ENCODE measurements at places on chromosomes 6 and 20. TPM values are rescaled to one million over a fixed set of nuclear protein-coding genes. Genes with fewer than 3 reads are reported as not detected.

CAGE1 gene
- not detected for total RNA-seq

SPAG4 gene
- total RNA-seq, result 6.8 TPM

MEP1A gene
- total RNA-seq, result not detected

GRCh38 chr6:32852844-32853540 lies 512 bp downstream of the TAP1 start:
- DNase-seq, result peak; percentile 63

- DNase-seq, result no peak
Measured at GRCh38 chr20:33677991-33678702, 3.9 kb upstream of the NECAB3 start.

DNA sequence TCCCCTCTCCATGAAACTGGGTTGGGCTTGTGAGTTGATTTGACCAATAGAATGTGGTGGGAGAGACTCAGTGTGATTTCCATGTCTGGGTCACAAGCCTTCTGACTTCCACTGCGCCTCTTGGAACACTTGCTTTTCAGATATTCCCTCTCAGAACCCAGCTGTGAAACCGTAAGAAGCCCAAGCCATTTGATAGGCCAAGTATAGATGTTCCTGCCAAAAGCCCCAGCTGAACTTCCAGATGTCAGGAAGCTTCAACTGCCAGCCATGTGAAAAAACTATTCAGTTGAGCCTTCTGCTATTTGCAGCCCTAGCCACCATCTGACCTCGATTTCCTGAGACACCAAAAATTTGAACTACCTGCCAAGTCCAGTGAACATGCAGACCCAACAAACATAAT lies 387.8 kb upstream of the GJE1 start:
- DNase-seq, result no peak

DNA sequence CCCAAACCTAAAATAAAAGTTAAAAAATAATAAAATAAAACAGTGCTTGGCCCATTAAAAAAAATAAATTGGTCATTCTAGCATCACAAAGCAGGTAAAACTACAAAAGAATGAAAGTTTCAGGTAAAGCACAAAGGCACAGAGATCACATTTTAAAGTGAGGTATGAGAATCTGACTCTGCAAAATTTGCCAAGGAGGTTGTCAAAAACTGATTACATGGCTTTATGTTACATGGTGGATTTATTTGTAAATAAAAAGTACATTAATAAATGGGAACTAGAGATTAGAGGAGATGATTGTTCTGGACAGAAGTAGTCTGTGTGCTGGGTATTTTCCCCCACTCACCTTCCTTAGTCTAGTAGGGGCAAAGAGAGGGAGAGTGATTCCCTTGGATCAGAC lies 24.2 kb upstream of the ATXN1 start:
- DNase-seq, result no peak

GRCh38 chr20:16451001-16451400 lies 122.2 kb downstream of the KIF16B start:
- DNase-seq, result no peak

- no peak for DNase-seq
Measured at GRCh38 chr20:14711652-14712051, 374.2 kb upstream of the FLRT3 start.

DNA sequence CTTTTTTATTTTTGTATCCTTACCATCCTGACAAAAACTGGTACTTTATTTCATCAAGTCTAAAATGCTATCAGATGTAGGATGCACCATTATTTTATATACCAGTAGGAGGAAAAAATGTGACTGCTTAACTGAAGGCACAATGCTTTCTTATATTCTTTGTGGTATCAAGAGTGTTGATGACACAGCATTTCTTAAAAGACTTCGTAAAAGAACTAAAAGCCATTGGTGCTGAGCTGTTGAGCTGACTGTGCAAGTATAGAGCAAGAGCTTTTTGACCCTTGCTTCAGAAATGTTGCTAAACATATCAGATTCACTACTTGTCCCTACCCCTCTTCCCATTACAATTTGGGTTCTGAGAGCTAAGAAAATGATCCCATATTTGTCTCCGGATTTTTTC lies 17.5 kb downstream of the SF3B5 start:
- DNase-seq, result no peak

- DNase-seq, result no peak
Measured at GRCh38 chr6:161747506-161747905, 473.6 kb upstream of the AGPAT4 start.

All from heart left ventricle (tissue), 16 donors.